ENCODE measurements at places on chromosomes 11 and 22.

DNA sequence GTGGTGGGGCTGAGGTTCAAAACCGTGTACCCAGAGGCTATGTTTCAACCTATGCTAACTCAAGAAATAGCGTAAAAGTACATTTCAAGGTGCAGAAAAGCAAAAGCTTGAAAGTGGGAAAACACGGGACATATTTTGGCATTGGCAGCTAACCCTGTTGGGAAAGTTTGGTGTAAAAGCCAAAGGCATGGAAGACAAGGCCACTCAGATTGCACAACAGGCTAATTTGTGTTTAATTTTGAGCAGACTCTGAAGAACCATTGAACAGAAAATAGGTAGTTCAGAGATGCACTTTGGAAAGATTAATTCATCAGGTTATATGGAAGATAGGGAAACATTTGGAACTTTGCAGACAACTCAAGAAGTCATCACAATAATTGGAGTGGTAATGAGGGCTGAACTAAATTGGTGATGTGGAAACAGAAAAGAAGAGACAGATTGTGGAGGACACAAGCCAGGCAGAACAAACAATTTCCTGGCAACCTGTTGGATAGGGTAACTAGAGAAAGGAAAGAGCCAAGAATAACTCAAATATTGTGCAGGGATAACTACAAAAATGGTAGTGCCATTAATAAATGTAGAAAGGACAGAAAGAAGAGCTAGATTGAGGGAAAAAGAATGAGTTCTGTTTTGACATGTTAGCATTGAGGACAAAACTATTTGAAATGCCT lies 140.5 kb upstream of the PGR start:
- no peak for DNase-seq

GRCh38 chr22:49979587-49980264 lies 19.2 kb downstream of the PIM3 start:
- DNase-seq: peak; percentile 7

DNA sequence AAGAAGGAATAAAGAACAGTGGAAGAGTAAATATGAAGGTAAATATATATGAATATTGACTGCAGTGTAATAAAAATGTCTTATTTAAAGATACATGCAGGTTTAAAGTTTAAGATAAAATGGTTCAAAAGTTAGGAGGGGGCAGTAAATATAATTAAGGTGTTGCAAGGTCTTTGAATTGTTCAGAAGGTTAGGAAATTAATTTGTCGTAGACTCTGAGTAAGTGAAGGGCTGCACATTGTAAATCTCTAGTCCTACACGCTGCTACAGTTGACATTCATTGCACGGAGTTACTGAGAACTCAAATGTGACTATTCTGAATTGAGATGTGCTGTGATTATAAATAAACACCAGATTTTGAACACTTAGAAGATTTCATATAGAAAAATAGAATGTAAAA lies 69.8 kb upstream of the PRODH start:
- DNase-seq: no peak

DNA sequence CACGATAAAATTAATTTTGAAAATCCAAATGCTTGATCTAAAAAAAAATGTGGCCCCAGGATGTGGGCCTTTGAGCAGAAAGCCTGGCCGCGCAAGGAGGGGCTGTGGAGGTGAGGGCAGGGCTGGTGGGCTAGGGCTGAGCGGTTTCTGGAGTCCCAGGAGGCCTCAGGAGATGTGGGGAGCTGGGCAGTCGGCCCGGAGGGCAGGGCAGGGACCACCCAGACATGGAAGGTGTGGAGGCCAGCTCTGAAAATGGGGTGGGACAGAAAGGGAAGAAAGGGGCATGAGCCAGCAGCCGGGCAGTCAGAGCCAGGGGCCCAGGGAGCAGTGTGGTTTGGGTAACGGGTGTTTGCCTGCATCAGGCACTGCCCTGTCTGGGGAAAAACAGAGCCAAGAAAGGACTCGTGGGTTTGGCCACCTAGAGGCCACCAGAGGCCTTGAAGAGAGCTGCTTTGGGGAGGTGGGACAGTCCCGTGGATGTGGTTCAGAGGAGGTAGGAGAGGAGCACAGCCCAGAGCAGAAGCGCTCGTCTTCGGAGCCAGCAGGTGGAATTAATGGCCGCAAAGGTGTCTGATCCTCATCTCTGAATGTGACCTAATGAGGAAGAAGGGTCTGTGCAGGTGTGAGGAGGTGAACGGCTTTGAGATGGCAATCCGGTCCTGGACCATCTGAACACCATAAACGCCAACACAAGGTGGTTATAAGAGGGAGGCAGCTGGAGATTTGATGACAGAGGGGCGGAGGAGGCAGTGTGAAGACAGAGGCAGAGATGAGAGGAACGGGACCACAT lies 50.2 kb downstream of the IGF2 start:
- DNase-seq: no peak

- no peak for DNase-seq
Observed at GRCh38 chr11:117769533-117769932, 27.5 kb downstream of the DSCAML1 start.

GRCh38 chr22:37559901-37560607 lies at the start of gene CDC42EP1:
Gene CDC42EP1, plus strand, starts transcription at chr22:37560480. Its CDS starts 5,870 bp downstream, at chr22:37566350.
- DNase-seq: no peak

- no peak for DNase-seq
Observed at GRCh38 chr11:122207505-122207904, 91.5 kb upstream of the BLID start.
